Endothelial cell of umbilical vein (primary cell): ENCODE measurements at places on chromosomes 2 and 18. TPM values are rescaled to one million over a fixed set of nuclear protein-coding genes. Genes with fewer than 3 reads are reported as not detected.

TOGARAM2 gene
- total RNA-seq, result not detected in 2 replicates

SPOPL gene
- total RNA-seq, result 14.9 and 17.4 TPM in 2 replicates

BBS5 gene
- total RNA-seq, result 4.1 and 5.6 TPM in 2 replicates

RAB6C gene
- not detected in 2 replicates for total RNA-seq

NETO1 gene
- total RNA-seq, result not detected in 2 replicates

PDCD1 gene
- not detected in 2 replicates for total RNA-seq

CDK15 gene
- not detected in 2 replicates for total RNA-seq

GPR39 gene
- 0.20 TPM in 1 of 2 replicates, not detected in the other for total RNA-seq

HAAO gene
- total RNA-seq, result 0.60 and 0.82 TPM in 2 replicates

FBXO36 gene
- total RNA-seq, result 0.53 and 1.1 TPM in 2 replicates

BOLL gene
- total RNA-seq, result not detected in 2 replicates

DCTN1 gene
- total RNA-seq, result 165 and 170 TPM in 2 replicates

EPHA4 gene
- total RNA-seq, result 17.4 and 19.8 TPM in 2 replicates

ICA1L gene
- 3.7 and 4.1 TPM in 2 replicates for total RNA-seq

CDCA7 gene
- total RNA-seq, result 27.7 and 29.7 TPM in 2 replicates

GRCh38 chr18:32072321-32072720 is 19.4 kb upstream of the RNF138 start:
- DNase-seq, result peak; percentile 14

GRCh38 chr2:157420771-157421323 is 23.0 kb downstream of the CYTIP start:
- DNase-seq, result no peak

- no peak for DNase-seq
Observed at GRCh38 chr2:161005170-161005569, 155.1 kb upstream of the TANK start.

- DNase-seq, result peak; percentile 61
Observed at GRCh38 chr18:12907258-12907925, 23.4 kb upstream of the PTPN2 start.

DNA sequence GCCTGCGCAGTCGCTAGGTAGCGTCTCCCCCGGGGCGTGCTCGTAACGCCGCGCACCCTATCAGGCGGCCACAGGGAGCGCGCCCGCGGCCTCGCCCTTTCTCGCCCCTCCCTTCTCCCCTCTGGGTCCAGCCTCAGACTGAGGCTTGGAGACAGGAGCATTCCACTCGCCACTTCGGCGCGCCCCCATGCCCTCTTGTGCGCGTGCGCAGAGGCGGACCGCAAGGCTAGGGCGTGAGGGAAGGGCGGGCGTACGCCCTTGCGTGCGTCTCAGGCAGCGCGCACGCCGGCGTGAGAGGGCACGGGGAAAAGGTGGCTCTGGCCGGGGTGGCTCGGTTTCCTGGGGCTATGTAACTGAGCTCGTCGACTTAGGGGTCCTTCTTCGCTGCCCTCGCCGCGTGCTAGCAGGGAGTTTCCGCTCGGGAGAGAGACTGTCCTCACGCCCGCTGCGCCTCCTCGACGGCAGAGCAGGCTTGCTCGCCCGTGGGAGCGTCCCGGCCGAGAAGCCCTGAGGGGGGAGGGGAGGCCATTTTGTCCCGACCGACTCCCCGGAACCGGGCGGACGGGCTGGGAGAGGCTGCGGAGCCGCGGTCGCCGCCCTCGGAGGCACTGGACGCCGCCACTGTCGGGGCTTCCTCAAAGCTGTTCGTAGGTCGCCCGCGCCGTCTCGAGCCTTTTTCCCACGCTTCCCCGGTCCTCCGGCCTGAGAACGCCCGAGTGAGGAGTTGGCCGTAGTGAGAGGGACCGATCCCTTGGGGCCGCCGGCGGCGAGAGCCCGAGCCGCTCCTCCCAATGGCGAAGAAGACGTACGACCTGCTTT is at the start of gene RAB10:
TSS of gene RAB10 (plus strand) at position 267 of the 819 bp plus-strand sequence. CDS start at position 792, 525 bp downstream.
- peak; percentile 100 for DNase-seq

GRCh38 chr18:48419277-48420022 is 10.3 kb upstream of the ZBTB7C start:
- DNase-seq, result no peak

DNA sequence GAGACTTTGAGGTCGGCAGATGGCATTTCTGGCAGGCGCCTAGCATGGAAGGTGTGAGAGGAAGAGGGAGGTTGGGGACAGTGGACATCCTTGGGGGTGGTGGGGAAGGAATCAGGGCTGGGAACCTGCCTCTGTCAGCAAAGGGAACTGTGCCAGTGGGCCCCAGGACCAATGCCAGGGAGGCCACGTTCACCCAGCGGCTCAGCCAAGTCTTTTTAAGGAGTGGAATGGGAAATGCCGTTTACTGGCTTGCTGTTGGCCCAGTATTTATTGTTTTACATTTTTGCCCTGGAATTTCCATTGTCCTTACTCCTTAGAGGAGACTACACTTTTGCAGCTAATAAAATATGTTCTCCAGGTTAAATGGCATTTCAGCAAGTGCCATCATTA is 135.2 kb downstream of the MCFD2 start:
- peak; percentile 45 for DNase-seq

- peak; percentile 39 for DNase-seq
Observed at GRCh38 chr2:225670111-225670974, 270.8 kb downstream of the NYAP2 start.

GRCh38 chr2:132726155-132726554 is 56.1 kb upstream of the LYPD1 start:
- DNase-seq, result no peak

- peak; percentile 33 for DNase-seq
Observed at GRCh38 chr18:27599202-27599829, 414.2 kb upstream of the CHST9 start.

- no peak for DNase-seq
Observed at GRCh38 chr2:177929662-177930522, 142.7 kb downstream of the PDE11A start.

- no peak for DNase-seq
Observed at GRCh38 chr2:95238131-95238530, 30.8 kb downstream of the ZNF892 start.

GRCh38 chr2:54100772-54101171 is 14.6 kb upstream of the ACYP2 start:
- no peak for DNase-seq

- no peak for DNase-seq
Observed at GRCh38 chr2:70854411-70854810, 18.8 kb upstream of the CD207 start.

- DNase-seq, result no peak
Observed at GRCh38 chr18:13076886-13077285, 85.7 kb downstream of the CEP192 start.

DNA sequence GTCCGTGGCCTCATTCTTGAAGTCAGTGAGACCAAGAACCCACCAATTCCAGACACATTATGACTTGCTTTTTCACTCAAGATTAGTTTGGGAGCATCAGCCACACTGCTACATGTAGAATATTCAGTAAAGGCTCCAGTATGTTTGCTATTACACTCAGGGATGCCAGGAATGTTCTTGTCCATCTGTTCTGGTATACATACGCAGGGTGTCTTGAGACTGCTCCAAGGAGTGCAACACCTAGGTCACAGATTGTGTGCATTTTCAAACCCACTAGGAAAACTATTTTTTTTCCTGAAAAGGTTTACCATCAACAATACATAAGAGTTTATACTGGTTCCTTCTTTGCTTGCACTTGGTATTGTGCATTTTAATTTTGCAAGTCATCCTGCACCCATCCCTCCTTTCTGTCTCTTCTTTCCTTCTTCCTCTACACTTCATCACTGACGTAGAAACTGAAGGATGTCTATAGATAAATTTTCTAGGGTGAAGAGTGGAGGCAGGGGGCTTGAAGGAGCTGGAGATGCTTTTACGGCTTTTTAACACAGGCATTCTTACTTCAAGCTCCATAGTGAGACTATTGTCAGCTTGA is 35.3 kb upstream of the MAP2 start:
- DNase-seq, result no peak

- no peak for DNase-seq
Observed at GRCh38 chr18:5693699-5694294, 150.0 kb upstream of the EPB41L3 start.

DNA sequence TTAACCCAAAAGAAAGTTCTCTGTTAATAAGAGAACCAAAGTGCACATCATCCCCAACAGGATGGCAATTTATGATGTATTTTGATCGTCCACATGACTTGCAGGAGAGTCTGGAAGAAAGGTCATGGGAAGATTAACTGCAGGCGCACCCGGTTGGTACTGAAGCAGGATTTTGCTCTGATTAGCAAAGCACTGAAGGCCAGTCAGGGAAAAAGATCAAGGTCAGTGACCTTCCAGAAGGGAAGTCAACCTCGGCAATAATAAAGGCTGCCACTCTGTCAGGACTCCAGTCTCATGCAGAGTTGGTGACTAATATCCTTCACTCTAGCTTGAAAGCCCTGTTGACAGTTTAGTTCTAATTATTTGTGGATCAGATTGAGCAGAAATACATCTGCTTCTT is 432.7 kb upstream of the RAB12 start:
- no peak for DNase-seq

GRCh38 chr2:38615237-38615636 is 12.5 kb upstream of the HNRNPLL start:
- DNase-seq, result no peak

- DNase-seq, result no peak
Observed at GRCh38 chr18:51654488-51655326, 457.2 kb upstream of the MEX3C start.

- DNase-seq, result no peak
Observed at GRCh38 chr2:67898595-67898994, 164.2 kb downstream of the C1D start.

DNA sequence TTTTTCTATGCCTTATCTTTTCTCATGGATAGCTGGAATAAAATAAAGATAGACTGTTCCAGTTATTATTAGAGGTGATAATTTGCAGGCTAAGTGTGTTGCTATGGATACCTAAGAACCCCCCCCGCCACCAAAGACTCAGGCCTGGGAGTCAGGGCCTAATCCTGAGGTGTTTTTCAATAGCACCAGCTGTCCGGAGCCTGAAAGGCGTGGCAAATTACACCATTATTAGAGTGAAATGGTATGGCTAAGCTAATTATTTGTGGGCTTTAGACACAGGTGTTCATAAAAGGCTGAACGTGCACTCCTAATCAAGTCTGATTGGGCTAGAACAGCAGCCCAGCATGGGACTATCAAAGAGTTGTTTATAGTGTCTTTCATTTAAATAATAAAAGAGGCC is 293.2 kb upstream of the DCC start:
- DNase-seq, result no peak

GRCh38 chr18:54327818-54328217 is 29.8 kb downstream of the STARD6 start:
- no peak for DNase-seq

DNA sequence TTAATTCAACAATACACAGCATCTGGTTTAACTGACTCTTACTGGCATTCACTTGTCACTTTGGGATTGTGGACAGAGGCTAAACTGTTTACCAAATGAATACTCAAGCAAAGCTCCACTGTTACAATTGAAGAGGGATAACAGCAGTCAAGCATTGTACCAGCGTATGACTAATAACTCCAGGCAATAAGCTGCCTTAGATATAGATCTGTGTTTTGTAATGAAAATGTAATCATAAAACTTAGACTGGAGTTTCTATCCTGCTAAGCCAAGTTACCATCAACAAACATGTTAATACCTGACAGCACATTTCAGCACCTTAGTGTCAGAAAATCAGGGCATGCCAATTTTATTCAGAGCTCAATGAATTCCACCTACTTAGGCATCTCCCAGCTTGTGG is 889.5 kb downstream of the EPHA4 start:
- DNase-seq, result no peak

GRCh38 chr18:1806884-1807615 is 764.3 kb downstream of the METTL4 start:
- no peak for DNase-seq

DNA sequence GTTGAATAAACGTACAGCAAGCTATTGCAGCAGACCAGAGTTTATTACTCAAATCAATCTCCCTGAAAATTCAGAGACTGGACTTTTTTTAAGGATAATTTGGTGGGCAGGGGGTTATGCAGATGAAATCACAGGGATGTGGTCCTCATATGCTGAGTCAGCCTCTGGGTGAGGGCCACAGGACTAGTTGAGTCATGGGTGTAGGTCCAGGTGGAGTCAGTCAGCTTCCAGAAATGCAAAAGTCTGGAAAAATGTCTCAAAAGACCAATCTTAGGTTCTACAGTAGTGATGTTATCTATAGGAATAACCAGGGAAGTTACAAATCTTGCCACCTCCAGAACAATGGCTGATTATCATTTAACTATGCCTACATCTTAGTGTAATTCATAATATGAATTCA is 51.1 kb downstream of the ARHGEF33 start:
- no peak for DNase-seq

GRCh38 chr2:197307933-197308521 is 2.6 kb downstream of the ANKRD44 start:
- no peak for DNase-seq

DNA sequence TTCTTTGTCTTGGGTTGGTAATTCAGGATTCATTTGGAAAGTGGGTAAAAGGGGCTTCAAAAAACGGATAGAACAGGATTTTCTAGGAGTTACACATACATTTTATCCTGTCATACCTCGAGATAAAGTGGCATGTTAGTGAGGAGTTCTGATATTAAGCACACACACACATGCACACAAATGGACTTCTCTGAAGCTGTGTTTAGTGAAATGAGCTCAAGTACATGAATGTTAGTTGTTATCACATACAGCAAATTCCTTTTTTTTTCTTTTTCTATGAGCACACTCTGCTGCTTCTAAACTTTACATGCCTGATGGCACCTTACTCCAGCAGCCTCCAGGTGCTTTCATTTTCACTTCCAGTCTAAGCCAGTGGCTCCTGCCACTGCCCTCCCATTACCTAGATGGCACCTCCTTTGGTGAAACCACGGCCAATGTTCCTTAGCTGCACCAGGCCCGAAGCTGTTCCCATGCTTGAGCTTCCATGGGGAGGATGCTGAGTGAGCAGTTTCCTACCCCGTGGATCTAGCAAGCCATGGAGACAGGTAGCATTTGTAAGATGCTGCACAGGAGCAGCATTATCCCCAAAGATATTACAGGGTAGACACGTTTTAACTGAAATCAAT is 49.7 kb downstream of the STAT1 start:
- no peak for DNase-seq

DNA sequence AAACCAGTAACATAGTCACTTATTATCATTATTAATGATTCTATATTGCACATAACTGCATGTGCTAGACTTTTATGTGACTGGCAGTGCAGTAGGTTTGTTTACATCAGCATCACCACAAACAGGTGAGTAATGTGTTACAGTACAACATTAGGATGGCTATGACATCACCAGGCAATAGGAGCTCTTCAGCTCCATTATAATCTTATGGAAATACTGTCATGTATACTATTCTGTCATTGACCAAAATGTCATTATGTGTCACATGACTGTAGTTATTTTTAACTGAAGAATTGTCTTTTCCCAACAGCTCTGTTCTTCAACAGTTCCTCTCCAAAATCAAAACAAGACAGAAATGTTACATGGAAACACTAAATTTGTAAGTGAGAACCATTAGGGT is 96.3 kb downstream of the C18orf54 start:
- DNase-seq, result no peak

- no peak for DNase-seq
Observed at GRCh38 chr2:74436848-74437695, 4.7 kb downstream of the RTKN start.

- peak; percentile 3 for DNase-seq
Observed at GRCh38 chr2:29165362-29166241, 50.4 kb downstream of the CLIP4 start.

- peak; percentile 85 for DNase-seq
Observed at GRCh38 chr2:38509314-38509946, 93.3 kb downstream of the HNRNPLL start.

- no peak for DNase-seq
Observed at GRCh38 chr2:6325616-6326015, 540.1 kb downstream of the CMPK2 start.
